CD4-positive, CD25-positive, alpha-beta regulatory T cell (primary cell): ENCODE measurements at places on chromosomes 12 and 14. TPM values are rescaled to one million over a fixed set of nuclear protein-coding genes. Genes with fewer than 3 reads are reported as not detected.

Gene SELPLG
- 820 TPM for polyA plus RNA-seq

Gene IL22
- not detected for polyA plus RNA-seq

Gene LRRC10
- not detected for polyA plus RNA-seq

Gene BMAL2
- 2.7 TPM for polyA plus RNA-seq

Gene TSPAN8
- not detected for polyA plus RNA-seq

Gene SLC5A8
- not detected for polyA plus RNA-seq

Gene FOXG1
- not detected for polyA plus RNA-seq

Gene SIX1
- not detected for polyA plus RNA-seq

Gene ATP6V1D
- polyA plus RNA-seq = 60.8 TPM
